ENCODE measurements at places on chromosomes 4 and X.

DNA sequence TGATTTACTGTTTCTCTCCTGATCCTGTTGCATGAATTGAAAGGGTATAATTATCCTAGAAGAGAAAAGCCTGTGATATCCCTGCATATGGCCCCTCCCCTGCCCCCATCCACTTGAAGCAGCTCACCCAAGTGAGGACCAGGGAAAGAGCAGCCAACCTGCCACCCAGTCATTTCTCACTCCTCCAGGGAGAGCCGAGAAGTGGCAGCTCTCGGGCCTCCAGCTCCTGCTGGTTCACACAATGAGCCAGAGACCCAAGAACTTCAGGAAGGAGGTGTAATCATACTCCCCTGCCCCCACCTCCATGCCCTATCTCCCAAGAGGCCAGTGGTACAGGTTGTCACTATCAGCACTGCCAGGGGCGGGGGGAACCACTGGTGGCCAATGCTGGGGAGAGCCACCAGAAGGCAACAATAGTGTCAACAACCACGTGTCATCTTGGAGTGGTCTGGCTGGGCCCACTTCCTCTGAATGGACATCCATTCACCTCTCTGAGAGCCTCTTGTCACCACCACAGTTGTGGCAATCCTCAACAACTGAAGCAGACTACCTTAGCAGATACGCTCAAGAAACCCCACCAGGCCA lies 42.9 kb downstream of the APOO start:
- DNase-seq = no peak

GRCh38 chrX:68892651-68893050 lies 63.8 kb downstream of the EFNB1 start:
- DNase-seq = no peak

DNA sequence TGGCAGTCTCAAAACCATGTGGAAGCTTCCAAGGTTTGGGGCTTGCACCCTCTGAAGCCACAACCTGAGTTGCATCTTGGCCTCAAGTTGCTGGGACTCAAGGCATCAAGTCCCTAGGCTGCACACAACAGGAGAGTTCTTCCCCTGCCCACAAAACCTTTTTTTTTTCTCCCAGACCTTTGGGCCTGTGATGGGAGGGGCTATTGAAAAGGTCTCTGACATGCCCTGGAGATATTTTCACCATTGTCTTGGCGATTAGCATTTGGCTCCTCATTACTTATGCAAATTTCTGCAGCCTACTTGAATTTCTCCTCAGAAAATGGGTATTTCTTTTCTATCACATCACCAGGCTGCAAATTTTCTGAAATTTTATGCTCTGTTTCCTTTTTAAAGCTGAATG lies 349.5 kb upstream of the EDA2R start:
- DNase-seq = no peak

GRCh38 chrX:7110821-7111276 lies 36.7 kb upstream of the STS start:
- DNase-seq = peak; percentile 13

- no peak for DNase-seq
Observed at GRCh38 chr4:30825008-30825770, 105.0 kb downstream of the PCDH7 start.

DNA sequence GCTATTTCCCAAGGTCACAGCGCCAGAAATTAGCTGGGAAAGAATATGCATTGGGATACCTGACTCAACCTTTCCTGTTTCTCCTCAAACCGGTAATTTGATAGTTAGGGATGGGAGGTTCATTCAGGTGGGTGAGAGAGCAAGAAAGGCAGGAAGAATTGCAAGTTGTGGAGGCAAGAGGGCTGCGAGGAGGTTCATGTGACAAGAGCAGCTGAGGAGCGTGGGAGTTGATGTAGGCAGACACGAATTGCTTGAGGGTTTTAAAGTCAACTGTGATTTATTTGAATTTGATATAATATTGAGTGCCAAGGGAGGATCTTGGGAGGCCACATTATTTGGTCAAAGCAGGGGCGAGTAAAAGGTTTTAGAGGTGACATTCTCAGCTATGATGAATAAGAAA lies 329.0 kb downstream of the STIM2 start:
- no peak for DNase-seq

DNA sequence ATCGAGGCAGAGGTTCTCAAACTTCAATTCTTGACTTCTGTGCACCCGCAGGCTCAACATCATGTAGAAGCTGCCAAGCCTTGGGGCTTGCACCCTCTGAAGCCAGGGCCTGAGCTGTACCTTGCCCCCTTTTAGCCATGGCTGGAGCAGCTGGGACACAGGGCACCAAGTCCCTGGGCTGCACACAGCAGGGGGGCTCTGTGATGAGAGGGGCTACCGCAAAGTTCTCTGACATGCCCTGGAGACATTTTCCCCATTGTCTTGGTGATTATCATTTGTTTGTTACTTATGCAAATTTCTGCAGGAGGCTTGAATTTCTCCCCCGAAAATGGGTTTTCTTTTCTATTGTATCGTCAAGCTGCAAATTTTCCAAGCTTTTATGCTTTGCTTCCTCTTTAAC lies 4.9 kb upstream of the MAGEB17 start:
- DNase-seq = no peak

- DNase-seq = no peak
Observed at GRCh38 chr4:125704726-125705125, 390.0 kb downstream of the FAT4 start.

GRCh38 chrX:10854594-10854993 lies 234.2 kb upstream of the MID1 start:
- DNase-seq = no peak

DNA sequence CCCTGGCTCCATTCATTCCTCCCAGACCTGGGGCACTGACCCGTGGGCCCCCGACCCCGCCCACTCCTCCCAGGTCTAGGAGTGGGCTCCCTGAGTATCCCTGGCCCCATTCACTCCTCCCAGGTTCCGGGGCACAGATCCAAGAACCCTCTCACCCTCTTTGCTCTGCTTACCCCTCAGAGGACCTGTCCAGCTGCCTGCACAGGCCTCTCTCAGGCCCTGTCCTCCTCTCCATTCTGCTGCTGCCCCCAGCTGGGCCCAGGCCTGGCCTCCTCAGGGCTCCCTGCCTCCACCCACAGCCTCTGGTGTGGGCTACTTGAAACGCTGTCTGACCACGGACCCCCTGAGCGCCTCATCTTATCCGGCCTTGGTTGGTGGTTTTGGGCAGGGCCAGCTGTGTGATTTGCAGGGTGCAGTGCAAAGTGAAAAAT lies 217.7 kb upstream of the PSAPL1 start:
- no peak for DNase-seq

GRCh38 chr4:40164459-40164858 lies 32.4 kb upstream of the RHOH start:
- no peak for DNase-seq

All from inflammatory macrophage (primary cell).